Activated T-helper 1 cell treated with anti-CD3 and anti-CD28 coated beads, Interleukin-12 subunit alpha, Interleukin-12 subunit beta, Interleukin-2, Interleukin-4 antibody, amounts not matched to agents 30 ng/mL and 10 ng/mL and 1 ng/mL, durations not matched to agents 14 hours and 24 hours and 36 hours (primary cell): ENCODE measurements at places on chromosomes 4 and X. TPM values are rescaled to one million over a fixed set of nuclear protein-coding genes. Genes with fewer than 3 reads are reported as not detected.

DNA sequence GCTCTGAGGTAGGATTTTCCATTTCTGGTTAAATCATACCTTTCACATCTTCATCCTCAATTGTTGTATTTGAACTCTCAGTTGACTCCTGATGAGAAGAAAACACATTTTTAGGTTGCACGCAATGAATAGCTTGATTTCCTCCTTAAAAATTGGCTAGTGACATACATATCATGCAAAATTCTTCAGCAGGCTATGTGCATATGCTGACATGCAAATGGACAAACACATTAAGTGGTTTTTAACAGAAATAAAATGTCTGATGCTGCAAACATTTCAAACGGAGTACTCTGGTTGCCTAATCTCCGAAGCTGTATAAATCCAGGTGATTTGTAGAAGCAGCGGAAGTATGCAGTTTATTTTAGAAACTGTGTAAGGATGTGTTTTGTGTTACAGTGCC, 261.1 kb downstream of the CAMK2D start:
- H3K4me1 ChIP-seq, result peaks cover 20% of the 10 kb centered on the region
- no peaks in the 10 kb centered on the region for H3K27me3 ChIP-seq
- peaks cover 40% of the 10 kb centered on the region for H3K36me3 ChIP-seq
- no peak overlapping the region for H3K4me3 ChIP-seq
- no peak overlapping the region for H3K27ac ChIP-seq

UCP1 gene
- not detected in 2 replicates for total RNA-seq

ERCC6L gene
- 7.4 and 7.5 TPM in 2 replicates for total RNA-seq

TEX13D gene
- 0.05 TPM in 1 of 2 replicates, not detected in the other for total RNA-seq

AR gene
- not detected in 2 replicates for total RNA-seq
